ENCODE measurements at places on chromosomes 1 and 21.
A peak's percentile ranks its signal among the peaks of the same experiment; 100 is the strongest.

DNA sequence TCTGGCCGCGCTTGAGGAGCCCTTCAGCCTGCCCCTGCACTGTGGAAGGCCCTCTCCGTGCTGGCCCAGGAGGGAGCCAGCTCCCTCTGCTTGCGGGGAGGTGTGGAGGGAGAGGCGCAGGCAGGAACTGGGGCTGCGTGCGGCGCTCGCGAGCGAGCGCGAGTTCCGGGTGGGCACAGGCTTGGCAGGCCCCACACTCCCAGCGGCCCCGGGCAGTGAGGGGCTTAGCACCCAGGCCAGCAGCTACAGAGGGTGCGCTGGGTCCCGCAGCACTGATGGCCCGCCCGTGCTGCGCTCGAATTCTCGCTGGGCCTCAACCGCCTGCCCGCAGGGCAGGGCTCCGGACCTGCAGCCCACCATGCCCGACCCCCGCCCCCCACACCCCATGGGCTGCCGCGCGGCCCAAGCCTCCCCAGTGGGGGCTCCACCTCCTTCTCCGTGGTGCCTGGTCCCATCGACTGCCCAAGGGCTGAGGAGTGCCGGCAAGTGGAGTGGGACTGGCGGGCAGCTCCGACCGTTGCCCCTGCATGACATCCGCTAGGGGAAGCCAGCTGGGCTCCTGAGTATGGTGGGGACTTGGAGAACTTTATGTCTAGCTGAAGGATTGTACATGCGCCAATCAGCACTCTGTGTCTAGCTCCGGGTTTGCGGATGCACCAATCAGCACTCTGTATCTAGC is 46.0 kb downstream of the COL24A1 start:
- H3K27me3 ChIP-seq, result no peaks in the 10 kb centered on the region
- no peak for DNase-seq
- no peaks in the 10 kb centered on the region for H3K4me1 ChIP-seq
- no peaks in the 10 kb centered on the region for H3K36me3 ChIP-seq
- no peak overlapping the region for H3K27ac ChIP-seq
- no peak overlapping the region for H3K4me3 ChIP-seq

- no peaks in the 10 kb centered on the region for H3K4me1 ChIP-seq
- DNase-seq, result no peak
- no peak overlapping the region for H3K27ac ChIP-seq
- H3K27me3 ChIP-seq, result no peaks in the 10 kb centered on the region
Measured at GRCh38 chr1:75980972-75981897, 49.0 kb upstream of the ASB17 start.

DNA sequence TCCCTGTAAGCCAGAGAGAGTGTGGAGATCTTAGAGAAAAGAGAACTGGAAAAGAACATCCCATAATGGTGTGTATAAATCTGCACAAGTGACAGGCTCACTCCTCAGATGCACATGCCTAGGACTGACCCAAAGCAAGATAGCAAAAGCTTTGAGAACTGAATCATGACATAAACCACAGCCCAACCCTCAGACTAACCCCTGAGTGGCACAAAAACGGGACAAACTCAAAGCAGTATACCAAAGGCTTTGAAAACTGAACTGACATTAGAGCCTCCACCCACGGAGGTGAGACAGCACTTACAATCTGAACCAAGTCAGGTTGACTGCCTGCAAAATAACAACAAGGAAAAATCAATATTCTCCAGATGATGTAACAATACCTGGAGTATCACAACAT is 70.8 kb downstream of the TIAM1 start:
- peaks cover 18% of the 10 kb centered on the region for H3K4me1 ChIP-seq
- H3K27me3 ChIP-seq, result no peaks in the 10 kb centered on the region
- DNase-seq, result no peak
- peak overlapping the region; percentile 55 for H3K27ac ChIP-seq
- H3K36me3 ChIP-seq, result peaks cover 35% of the 10 kb centered on the region

GRCh38 chr1:244050014-244050834 is 859 bp upstream of the ZBTB18 start:
- peaks cover 28% of the 10 kb centered on the region for H3K4me1 ChIP-seq
- peaks cover 33% of the 10 kb centered on the region for H3K27me3 ChIP-seq
- H3K27ac ChIP-seq, result peak overlapping the region; percentile 93

DNA sequence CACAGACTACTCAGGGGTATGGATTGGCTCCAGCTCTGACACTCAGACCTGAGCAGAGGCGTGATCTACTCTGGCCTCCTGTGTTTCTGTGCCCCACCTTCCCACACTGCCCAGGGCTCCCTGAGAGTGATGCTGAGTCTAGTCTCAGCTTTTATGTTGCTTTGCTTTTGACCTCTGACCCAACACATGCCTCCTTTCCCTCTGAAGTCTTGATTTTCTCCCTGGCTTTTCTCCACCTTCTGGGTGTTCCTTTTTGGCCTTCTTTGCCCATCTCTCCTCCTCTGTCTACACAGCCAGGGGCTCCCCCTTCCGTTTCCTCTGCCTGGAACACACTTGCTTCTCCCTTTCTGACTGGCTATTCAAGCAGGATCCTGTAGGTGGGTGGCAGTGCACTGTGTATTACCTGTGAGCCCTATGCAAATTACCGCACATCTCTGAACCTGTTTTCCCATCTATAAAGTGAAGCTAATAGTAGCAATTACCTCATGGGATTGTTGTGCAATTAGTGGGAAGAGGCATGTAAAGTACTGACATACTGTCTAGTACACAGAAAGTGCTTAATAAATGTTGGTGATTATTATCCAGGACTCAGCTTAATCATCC is 13.7 kb upstream of the MEX3A start:
- H3K36me3 ChIP-seq, result no peaks in the 10 kb centered on the region
- H3K4me1 ChIP-seq, result peaks cover 41% of the 10 kb centered on the region
- peak overlapping the region; percentile 97 for H3K27ac ChIP-seq
- H3K27me3 ChIP-seq, result peaks cover 29% of the 10 kb centered on the region
- H3K4me3 ChIP-seq, result peak overlapping the region; percentile 47

DNA sequence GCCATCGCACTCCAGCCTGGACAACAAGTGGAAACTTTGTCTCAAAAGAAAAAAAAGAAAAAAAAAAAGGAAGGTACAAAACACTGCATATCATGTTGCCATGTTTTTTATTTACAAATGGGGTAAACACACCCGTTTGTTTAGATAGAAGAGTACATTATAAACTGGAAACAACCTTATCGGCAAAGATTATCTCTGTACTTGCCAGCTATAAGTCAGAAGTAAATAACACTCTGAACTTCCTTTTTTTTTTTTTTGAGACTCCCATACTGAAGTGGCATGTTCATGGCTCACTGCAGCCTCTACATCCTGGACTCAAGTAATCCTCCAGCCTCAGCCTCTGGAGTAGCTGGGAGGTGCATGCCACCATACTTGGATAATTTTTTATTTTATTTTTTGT is 21.9 kb downstream of the USP48 start:
- H3K36me3 ChIP-seq, result peaks cover 6% of the 10 kb centered on the region
- H3K4me3 ChIP-seq, result no peak overlapping the region
- DNase-seq, result no peak
- H3K27me3 ChIP-seq, result no peaks in the 10 kb centered on the region

DNA sequence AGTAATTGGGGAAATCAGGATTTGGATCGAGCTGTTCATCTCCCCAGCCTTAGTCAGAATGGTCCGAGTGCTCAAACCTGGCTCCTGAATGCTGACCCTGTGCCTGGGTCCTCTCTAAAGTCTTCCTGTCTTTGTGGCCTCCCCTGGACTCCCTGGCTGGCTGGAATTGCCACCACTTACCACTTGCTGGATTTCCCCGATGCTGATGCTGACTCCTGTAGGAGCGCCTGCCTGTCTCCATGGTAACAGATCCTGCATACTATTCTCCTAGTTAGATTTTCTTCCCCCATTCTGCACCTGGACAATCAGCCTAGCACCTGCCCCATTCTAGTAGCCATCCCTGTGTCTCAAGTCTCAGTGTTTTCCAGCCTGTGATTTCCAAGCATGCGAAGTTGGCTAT is 382.2 kb upstream of the ESRRG start:
- no peaks in the 10 kb centered on the region for H3K27me3 ChIP-seq
- H3K4me1 ChIP-seq, result no peaks in the 10 kb centered on the region
- H3K36me3 ChIP-seq, result no peaks in the 10 kb centered on the region
- H3K4me3 ChIP-seq, result no peak overlapping the region
- DNase-seq, result no peak

- H3K36me3 ChIP-seq, result peaks cover 22% of the 10 kb centered on the region
- peaks cover 34% of the 10 kb centered on the region for H3K4me1 ChIP-seq
- H3K27ac ChIP-seq, result no peak overlapping the region
Measured at GRCh38 chr1:235838021-235838420, 28.7 kb downstream of the LYST start.

DNA sequence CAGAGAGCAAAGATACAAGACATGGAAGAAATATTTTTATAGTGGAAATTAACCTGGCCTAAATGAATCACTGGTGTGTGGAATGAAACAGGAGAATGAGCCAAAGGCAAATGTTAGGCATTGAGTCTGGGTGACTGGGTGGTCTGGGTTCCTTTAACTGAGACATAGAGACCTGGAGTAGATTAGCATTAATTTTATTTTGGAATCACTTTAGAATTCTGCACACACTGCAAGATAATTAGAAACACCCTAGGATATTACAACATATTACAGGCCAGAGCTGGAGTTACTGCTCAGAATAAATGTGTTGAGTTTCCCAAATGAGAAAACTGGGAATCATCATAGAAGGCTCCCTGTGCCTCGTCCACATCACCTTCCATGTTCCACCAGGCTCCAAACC is 85.5 kb downstream of the PLPPR5 start:
- no peaks in the 10 kb centered on the region for H3K36me3 ChIP-seq
- no peak overlapping the region for H3K27ac ChIP-seq
- no peak for DNase-seq

GRCh38 chr1:45643978-45644377 is 20.1 kb upstream of the CCDC17 start:
- H3K36me3 ChIP-seq, result peaks cover 36% of the 10 kb centered on the region
- peaks cover 4% of the 10 kb centered on the region for H3K4me1 ChIP-seq
- no peak overlapping the region for H3K27ac ChIP-seq
- H3K27me3 ChIP-seq, result no peaks in the 10 kb centered on the region

DNA sequence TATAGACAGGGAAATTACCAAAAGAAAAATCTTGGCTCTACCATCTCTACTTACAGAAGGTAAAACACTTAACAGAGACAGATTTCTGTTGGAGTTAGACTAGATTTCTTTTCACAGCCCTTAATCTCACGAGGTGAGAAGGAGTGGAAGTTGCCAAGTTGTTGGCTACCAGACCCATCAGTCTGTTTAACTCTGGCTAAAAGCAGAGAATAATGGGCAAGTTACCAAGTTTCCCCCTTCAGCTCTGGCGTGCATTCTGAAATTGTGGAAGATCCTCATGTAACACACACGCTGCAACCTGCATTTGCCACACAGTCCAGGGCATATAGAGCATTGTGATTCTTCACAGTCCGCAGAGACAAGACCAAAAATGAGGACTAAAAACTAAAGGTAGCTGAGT is 49.3 kb downstream of the STX6 start:
- peaks cover 74% of the 10 kb centered on the region for H3K36me3 ChIP-seq
- H3K27me3 ChIP-seq, result no peaks in the 10 kb centered on the region
- H3K4me1 ChIP-seq, result peaks cover 27% of the 10 kb centered on the region
- DNase-seq, result no peak
- no peak overlapping the region for H3K4me3 ChIP-seq

DNA sequence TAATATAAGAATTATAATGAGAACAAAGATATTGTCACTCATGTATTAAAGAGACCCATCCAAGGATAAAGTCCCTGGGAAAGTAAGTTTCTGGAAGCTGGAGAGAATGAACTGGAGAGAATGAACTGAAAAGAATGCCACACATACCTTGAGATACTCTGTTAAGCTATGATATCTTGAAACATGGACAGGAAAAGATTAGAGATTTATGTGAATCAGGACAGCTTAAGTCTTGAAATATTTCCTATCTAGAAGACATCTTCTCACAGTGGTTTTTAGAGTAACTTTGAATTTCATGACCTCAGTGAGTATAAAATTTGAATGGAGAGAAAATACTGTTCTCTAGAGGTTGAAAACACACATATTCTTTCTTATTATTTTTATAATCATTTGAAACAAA is 201.3 kb upstream of the HMCN1 start:
- no peak overlapping the region for H3K4me3 ChIP-seq
- DNase-seq, result no peak
- no peaks in the 10 kb centered on the region for H3K36me3 ChIP-seq
- H3K27ac ChIP-seq, result no peak overlapping the region

DNA sequence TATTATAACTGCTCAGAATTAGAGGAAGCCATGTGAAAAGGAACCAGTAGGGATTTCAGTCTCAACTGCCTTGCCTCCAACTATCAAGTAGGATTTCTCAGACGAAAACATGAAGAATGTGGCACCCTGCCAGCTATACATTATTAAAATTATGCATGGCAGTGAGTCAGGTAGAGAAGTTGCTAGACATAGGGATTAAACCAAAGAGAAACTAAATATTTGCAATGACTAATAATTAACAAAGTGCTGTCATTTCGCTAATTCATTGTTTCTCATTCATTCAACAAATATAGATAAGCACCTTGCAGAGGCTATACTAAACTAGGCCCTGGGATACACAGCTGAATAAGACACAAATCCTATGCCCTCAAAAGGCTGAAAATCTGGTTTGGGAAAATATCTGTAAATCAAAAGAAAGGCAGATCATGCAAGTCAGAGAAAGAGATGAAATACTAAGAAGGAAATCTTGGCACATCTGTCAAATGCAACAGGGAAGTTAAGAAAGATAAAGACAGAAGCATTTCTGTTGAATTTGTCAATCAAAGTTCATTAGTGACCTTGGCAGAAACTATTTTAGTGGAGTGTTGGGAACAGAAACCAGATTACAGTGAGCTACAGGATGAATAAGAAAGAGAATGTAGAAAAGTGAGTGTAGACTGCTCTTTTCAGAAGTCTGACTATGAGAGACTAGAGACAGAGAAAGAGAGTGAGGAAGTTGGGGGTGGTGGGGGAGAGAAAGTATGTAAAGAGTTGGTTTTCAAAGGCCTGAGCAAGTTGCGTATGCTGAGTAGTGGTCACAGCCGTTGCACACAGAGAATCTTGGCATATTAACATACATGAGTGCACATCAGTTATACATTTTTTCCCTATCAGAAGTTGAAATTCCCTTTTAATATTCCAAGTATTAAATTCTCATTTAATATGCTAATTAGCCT is 14.7 kb upstream of the NBPF11 start:
- no peaks in the 10 kb centered on the region for H3K36me3 ChIP-seq
- peak; percentile 40 for DNase-seq
- H3K27me3 ChIP-seq, result peaks cover 19% of the 10 kb centered on the region
- no peak overlapping the region for H3K4me3 ChIP-seq
- H3K4me1 ChIP-seq, result peaks cover 4% of the 10 kb centered on the region

- H3K36me3 ChIP-seq, result no peaks in the 10 kb centered on the region
- H3K27me3 ChIP-seq, result peaks cover 5% of the 10 kb centered on the region
- no peak overlapping the region for H3K27ac ChIP-seq
- no peak overlapping the region for H3K4me3 ChIP-seq
- DNase-seq, result no peak
Measured at GRCh38 chr1:112445596-112445995, 49.6 kb downstream of the CTTNBP2NL start.

Measured in activated CD4-positive, alpha-beta T cell treated with anti-CD3 and anti-CD28 coated beads, Interleukin-2, amount 10 ng/mL, durations not matched to agents 24 days and 14 days (primary cell).